Activated T-helper 1 cell treated with Interleukin-2 at 50 U/mL for 16 hours (primary cell): ENCODE measurements at places on chromosomes 16 and 17.

DNA sequence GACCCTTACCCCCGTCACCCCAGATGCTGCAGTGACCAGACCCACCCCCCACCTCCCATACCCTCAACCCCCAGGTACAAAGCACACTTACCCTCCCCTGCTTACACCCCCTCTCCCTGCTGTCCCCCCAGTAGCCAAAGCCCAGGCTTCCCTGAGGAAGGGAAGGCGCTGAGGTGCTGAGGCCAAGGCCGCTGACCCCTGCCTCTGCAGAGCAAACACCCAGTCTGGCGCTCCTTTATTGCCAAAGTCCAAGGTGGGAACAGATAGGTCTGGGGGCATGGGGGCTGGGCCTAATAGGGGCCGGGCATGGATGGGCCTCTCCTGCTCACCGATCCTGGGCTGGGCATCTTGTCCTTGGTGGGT is 683 bp downstream of the LCAT start:
- no peak for DNase-seq

GRCh38 chr16:86909359-86910160 is 331.2 kb downstream of the FOXL1 start:
- no peak for DNase-seq

DNA sequence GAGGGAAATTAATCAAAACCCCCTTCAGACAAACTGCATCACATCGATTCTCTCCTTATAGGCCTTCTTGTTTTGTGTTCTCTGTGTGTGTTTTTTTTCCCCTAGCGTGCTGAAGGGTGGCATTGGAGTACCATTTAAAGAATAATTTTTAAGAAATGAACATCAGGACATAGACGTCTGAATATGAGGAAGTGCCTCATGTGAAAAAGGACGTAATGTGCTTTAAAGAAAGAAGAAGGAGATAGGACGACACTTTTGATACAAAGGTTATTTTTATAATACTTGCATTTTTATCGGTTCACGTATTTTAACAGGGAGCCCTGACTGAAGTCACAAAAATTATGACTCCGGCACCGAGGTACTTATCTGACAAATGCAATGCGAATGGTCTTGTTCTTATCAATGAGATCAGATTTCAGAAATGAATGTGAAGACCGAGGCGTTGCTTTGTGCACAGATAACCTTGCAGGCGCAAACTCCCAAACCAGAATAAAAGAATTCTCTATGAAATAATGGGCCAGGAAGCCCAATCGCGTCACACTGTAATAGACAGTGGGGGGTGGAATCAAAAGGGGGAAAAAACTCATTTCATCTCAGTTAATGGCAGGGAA is 606.3 kb downstream of the MAF start:
- no peak for DNase-seq

DNA sequence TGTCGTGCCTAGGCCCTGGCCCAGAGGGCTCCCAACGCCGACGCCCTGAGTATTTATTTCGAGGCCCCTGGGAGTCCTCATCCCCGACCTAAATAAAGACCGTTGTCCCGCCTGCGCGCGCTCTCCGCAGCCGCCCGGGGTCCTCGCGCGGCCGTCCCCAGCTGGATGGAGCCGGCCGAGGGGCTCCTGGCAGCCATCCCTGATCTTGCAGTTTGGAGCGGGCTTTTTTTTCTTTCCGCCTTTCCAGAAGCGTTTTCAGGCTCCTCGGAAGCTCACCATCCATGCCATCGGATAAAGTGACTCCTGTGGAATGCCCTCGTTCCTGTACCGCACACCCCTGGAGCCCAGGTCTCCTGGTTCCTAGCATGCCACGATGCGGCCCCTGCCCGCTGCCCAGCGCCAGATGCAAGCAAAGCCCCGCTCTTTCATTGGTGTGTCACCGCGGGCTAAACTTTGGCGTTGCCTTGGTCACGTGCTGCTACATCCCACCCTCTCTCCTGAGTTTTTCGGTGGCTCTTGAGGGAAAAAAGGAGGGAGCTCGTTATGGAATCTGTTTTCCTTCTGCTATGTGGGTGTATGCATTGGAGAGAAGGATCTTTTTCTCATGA is 716 bp downstream of the TMEM94 start:
- DNase-seq, result no peak

GRCh38 chr17:7502987-7503386 is 18.8 kb downstream of the POLR2A start:
- DNase-seq, result no peak

DNA sequence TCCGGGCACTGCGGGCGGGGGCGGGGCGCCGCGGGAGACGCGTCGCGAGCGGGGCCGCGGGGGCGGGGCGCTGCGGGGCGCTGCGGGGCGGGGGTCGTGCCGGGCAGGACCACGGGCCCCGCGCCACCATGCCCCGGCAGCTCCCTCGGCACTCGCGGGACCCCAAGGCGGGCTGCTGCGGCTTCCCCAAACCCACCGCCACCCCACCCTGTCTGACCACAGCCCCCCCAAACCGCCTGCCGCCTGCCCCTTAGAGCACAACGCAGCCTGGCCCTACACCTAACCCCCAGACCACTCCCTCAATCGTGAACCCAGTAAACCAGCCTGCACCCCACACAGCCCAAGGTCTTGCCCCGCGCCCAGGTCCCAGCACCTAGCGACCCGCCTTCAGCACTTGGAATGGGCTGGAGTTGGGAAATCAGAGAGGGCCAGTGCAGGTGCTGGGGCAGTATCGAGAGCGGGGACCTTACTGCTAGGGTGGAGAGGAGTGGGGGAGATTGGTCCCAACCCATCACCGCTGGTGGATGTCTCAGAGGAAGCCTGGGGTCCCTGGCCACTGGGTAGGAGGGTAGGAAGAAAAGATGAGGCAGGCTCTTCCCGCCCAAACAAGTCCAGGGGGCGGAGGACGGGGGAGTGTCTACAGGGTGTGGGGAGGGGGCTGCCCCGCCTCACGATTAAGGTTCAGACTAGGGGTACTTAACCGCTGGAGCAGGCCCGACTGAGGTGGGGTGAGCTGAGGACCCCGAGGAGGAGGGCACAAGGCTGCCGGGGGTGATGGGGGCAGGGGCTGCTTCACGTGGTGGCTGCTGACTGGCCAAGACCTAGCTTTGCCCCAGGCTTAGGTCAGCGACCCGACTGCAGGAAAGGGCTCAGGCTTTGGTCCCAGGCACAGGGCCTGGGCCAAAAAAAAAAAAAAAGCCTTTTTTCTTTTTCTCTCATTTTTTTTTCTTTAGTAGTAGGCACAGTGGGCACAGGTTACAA is 539 bp upstream of the VAMP2 start:
- no peak for DNase-seq

GRCh38 chr17:47607481-47607880 is 42.2 kb upstream of the KPNB1 start:
- no peak for DNase-seq

DNA sequence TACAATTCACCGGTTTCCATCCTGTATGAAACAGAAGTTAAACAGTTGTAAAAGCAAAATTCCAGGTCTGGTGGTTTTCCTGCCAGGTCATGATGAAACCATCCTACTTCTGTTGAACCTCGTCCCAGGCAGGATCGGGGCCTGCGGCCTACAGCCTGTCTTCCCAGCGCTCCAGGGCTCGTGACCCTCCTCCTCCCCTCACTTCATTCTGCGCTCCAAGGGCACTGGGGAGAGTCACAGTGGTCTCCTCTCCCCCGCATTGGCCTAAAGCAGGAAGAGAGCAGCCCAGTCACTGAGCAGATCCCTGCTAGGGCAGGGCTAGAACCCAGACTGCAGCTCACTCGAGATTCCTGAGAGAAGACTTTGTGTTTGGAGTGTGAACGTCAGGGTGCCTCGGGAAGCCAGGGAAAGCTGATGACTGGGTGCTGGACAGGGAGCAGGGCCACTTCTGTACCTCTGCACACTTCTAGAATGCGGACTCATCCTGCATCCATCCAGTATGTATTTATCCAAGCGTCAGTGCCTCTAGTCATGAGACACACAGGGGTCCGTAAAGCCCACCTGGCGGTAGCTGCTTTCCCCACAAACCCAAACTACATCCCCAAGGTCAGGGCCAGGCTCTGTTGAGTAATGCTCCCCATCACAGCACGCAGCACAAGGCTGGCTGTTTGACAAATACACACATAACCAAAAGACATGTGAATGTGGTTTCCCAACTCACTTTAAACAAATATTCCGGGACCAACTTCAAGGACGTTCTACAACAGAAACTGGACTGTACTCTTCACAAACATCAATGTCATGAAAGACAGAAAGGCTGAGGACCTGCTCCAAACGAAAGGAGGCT is 1.7 kb upstream of the ITGAE start:
- DNase-seq, result no peak

DNA sequence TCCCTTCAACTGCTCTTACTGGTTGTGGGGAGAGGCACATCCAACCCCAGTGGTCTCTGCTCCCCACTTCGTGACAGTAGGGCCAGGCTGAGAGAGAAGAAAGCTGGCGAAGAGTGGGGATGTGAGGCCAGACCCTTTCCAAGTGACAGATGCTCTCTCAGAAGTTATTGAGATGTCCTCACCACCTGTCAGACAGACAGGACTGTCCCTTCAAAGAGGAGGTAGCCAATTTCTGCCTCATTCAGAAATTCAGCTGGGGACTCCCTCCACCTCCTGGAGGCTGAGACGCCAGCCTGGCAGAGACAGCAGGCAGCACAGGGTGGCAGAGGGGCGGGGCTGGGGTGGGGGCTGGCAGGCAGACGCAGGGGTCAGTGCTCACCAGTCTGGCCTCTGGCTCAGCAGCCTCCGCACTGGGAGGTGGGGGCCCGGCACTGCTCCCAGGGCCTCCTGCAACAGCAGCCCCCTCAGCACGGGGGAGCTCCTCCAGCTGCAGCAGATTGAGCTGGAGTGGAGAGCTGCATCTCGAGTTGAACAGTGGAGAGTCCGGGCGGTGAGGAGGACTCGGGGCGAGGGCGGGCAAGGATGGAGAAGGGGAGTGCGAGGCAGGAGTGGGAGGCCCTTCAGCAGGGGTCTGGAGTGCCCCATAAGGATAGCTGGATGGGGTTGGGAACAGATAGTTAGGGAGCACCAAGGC is 9.2 kb downstream of the PER1 start:
- no peak for DNase-seq

DNA sequence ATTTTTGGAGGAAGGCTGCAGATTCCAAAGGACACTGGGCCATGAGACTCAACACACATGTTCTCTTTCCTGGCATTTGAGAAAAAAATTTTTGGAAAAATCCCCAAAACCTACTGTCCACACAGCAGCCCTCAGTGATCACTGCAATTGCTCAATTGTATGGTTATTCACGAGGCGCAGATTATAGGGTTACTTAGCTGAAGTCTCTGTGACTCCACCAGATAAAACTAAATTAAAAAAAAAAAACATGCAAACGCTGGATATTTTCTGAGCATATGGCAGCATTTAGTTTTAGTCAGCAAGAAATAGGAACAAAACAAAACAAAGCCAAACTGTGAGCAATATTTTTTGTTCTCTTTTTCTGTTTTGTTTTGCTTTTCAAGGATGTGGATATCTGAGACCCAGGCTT is 83.8 kb upstream of the FAM20A start:
- no peak for DNase-seq

DNA sequence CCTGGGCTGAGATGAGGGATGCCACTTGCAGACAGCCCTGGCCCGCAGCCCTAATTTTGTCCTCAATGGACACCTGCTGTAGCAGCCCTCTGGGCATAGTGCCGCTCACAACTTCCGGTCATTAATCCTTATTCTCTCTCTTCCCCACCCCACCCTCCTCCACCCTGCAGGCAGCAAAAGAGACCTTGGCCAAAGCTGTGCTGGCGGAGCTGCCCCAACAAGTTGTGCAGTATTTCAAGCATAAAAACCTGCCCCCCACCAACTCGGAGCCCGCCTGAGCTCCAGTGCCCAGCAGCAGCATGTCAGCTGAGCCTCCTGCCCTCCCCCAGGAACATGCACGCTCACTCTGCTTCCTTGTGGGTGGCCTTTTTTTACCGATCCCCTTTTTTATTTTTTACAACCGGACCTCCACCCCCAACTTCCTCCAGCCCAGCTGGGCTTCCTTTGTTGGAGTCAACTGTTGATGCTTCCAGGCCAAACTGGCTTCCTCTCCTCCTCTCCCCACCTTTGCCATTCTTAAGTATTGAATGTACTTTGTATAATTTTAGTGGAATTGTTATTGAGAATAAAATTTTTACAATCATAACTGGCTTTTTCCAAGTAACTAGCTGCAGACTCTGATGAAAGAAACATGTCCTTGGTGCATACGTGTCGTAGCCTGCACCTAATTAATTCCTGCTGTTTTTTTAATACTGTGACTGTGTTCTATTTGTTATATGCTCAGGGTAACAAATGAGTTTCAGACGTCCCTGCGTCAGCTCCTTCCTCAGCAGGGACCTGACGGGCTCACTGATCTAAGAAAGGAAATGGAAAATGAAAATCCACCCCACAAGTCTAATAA is 38.2 kb downstream of the PSME3IP1 start:
- no peak for DNase-seq

DNA sequence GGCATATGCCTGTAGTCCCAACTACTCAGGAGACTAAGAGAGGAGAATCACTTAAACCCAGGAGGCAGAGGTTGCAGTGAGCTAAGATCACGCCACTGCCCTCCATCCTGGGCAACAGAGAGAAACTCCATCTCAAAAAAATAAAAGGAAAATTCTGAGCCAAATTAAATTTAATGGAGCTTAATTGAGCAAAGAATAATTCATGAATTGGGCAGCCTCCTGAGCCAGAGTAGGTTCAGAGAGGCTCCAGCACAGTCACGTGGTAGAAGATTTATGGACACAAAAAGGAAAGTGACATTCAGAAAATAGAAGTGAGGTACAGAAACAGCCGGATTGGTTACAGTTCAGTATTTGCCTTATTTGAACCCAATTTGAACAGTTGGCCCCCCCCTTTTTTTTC is 10.9 kb downstream of the VPS35L start:
- no peak for DNase-seq

- DNase-seq, result no peak
Observed at GRCh38 chr16:88014954-88015805, 63.9 kb downstream of the BANP start.

DNA sequence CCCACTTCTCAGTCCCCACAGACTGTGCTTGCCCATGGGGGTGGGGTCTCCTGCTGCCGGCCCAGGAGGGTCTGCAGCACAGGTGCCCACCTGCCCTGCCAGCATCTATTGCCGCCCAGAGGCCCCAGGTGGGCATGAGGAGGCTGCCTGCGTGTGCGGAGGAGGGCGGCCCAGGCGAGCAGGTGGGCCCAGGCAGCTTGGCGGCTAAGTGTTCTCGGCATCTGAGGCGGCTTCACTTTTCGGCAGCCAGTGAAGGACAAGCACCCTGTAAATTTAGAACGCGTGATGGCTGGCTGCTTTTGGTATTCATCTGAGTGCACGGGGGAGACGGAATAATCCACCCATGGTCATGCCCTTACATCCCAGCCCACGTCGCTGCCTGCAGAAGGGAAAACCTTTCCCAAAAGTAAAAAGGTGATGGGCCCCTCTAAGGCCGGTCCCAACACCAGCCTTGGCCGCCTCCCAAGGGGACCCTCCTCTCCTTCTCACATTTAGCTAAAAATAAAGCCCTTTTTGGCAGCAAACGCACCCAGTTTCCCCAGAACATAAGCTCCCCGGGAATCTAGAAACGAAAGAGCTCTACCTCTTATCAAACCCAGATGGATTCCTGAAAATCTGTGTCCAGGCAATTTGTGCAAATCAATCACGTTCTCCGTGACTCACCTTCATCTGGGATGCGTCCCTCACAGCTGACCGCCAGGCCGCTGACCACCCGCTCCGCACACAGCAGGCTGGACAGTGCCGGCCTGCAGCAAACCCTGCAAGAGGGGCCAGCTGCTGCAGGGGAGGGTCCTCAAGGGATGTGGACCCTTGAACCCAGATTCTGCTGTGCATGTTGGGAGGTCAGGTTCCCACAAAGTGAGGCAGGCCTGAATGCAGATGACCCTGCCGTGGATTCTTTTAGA is 79.4 kb downstream of the RBFOX3 start:
- no peak for DNase-seq
